ENCODE measurements at places on chromosomes 13 and 19.

- no peak for DNase-seq
Observed at GRCh38 chr13:93086329-93086728, 140.3 kb upstream of the GPC6 start.

- DNase-seq, result no peak
Observed at GRCh38 chr19:33385956-33386355, 12.4 kb downstream of the CEBPG start.

DNA sequence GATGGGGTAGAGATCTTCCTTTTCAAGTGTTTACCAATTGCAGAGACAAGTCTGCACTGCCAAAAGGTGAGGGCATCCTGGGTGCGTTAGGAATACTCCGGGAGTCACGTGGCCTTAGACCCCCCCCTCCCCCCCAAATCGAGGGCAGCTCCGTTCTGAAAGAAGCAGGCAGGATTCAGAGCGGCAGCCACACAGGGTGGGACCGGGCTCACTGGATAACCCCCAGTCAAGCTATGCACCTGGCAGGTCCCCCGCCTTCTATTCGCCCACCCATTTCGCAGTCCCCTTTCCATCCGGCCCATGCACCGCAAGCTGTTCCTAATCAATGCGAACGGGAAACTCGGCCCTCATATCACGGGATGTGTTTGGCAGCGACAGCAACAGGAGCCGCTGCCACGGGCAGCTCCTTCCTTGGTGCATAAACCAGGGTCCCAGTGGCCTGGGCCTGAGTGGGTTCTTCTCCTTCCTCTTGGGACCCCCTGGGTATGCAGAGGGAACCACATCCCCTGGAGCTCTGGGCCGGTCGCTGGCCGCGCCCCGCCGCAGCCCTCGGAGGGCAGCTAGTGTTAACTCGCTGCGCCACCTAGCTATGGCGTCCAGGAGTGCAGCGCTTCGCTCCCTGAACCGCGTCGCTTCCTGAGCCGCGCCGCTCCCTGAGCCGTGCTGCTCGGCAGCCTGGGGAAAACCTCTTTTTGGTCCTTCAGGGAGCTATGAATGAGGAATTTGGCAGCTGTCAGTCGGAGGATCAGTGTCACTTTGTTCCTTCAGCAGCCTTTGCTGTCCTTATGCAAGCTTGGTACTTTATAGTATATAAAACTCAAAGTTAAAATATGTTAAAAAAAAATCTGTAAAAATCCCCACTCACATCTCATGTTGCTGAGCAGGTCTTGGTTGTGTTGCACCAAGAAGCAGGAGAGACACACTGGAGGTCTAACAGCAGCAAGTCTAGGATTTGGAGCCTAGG lies 41.4 kb downstream of the LYL1 start:
- DNase-seq, result peak; percentile 90

GRCh38 chr13:114234266-114234644 lies 442 bp upstream of the CDC16 start:
- no peak for DNase-seq

DNA sequence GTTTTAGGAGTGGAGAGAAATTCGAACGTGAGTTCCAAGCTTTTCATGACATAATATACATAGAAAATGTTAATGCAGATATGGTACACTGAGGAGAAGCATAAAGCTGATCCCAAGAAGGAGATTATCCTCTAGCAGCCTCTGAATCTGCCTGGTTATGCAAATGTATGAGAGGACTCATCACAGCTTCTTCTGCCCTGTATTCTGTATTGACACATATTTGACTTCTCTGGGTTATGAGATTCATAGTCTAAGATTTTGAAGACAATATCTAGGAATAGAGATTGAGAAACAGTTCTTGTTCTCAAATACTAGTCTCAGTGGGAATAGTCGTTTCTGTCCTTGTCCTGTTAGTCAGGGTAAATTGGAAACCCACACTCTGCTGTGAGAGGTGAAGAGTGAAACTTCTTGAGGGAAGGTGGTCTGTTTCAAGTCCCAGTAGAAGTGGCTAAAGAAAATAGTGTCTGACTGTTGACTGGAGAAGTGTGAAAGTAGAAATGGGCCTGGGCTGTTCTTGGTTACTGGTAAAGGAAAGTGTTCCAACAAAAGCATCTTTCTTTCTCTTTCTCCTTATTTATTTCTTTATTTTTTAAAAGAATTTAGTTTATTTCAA lies 1356.6 kb downstream of the SLITRK5 start:
- no peak for DNase-seq

DNA sequence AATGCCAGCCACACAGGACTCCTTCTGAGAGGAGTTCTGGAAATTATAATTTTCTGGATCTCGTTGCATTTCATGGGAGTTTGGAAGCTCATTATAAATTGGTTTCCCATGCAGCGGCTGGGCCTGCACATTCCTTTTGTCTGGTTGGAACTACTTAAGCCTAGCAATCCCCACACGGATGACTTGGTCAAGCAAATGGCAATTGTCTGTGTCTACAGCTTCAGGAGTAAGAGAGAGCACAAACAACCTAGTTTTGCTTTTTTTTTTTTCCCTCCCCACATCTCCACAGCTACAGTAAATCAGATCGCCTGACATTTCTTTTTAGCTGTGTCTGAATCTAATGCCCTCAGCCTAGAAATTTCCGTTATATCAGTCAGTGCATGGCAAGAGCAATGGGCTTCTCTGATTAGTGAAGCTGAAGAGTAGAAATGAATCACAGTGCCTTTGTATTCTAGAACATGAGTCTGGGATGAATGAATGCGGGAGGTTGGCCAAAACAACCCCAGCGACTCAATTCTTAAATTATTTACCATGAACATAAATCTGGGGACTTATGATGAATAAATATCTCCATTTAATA lies 15.1 kb downstream of the PCDH8 start:
- DNase-seq, result no peak
